ENCODE measurements at places on chromosomes 5 and 9.

DNA sequence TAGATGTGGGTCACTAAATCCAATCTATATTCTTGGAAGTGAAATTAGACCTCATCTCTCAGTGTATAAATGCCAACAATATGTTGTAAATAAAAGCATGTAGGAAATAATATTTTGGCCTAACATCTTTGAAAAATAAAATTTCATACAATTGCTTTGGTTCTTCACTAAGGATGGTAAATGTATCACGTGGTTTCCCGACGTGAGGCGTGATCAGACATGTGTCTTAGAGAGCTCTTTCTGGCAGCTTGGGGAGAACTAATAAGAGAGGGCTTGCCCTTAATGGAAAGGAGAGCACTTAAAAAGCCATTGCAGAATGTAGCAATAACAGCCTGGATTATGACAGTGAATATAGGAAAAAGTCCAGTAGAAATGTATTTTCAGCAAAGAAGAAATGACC lies 602.6 kb downstream of the CDH12 start:
- DNase-seq, result no peak

DNA sequence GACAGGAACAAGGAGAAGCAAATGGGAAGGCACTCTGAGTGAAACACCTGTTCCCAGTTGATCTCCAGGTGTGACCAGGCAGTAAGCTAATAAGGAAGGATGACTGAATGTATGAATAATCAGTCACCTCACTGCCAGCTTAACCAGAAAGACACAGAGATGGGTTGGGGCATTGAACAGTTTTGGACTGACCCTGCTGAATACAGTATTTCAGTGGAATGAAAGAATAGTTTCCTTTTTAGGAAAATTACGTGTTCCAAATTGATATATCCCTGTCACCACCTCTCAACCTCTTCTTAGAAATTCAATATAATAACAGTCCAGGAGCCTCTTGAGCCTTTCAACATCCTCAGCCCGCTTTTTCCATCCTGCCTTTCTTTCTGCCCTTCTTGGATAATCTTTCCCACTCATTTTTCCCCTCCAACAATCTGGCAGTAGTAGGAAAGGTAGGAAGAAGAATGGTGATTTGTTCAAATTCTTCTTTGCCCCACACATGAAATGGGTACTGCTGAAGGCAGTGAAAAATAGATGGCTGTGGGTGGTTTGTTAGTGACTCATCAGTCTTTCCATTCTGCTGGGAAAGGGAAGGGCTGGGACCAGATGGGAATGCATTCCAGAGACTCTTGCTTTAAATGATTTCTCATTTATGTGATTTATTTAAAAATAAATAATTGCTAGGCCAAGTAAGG lies 117.9 kb downstream of the ZSWIM6 start:
- no peak for DNase-seq

GRCh38 chr5:82992646-82993045 lies 84.5 kb downstream of the TMEM167A start:
- no peak for DNase-seq

GRCh38 chr9:5876711-5877110 lies 14.0 kb upstream of the MLANA start:
- DNase-seq, result no peak

- DNase-seq, result no peak
These were observed 27.5 kb downstream of the B4GALT1 start for GRCh38 chr9:33139421-33140228.

Data from stimulated activated CD4-positive, alpha-beta T cell treated with anti-CD3 and anti-CD28 coated beads, Interleukin-12 subunit alpha, Interleukin-12 subunit beta, amount 100 ng/mL, for 48 hours (primary cell).